ENCODE measurements at places on chromosomes 11 and 22. TPM values are rescaled to one million over a fixed set of nuclear protein-coding genes. Genes with fewer than 3 reads are reported as not detected.

Gene MMP8
- not detected for total RNA-seq

Gene MUC6
- not detected for total RNA-seq

Gene CD3D
- total RNA-seq, result not detected

Gene PTPRCAP
- total RNA-seq, result 2.1 TPM

Gene CCDC34
- total RNA-seq, result 3.5 TPM

GRCh38 chr22:44575381-44576268, 77.6 kb upstream of the RTL6 start:
- no peak overlapping the region for H3K27ac ChIP-seq
- peaks cover 5% of the 10 kb centered on the region for H3K36me3 ChIP-seq
- H3K4me1 ChIP-seq, result peaks cover 3% of the 10 kb centered on the region
- no peak overlapping the region for H3K4me3 ChIP-seq
- H3K27me3 ChIP-seq, result peaks cover 4% of the 10 kb centered on the region
- no peak for DNase-seq

DNA sequence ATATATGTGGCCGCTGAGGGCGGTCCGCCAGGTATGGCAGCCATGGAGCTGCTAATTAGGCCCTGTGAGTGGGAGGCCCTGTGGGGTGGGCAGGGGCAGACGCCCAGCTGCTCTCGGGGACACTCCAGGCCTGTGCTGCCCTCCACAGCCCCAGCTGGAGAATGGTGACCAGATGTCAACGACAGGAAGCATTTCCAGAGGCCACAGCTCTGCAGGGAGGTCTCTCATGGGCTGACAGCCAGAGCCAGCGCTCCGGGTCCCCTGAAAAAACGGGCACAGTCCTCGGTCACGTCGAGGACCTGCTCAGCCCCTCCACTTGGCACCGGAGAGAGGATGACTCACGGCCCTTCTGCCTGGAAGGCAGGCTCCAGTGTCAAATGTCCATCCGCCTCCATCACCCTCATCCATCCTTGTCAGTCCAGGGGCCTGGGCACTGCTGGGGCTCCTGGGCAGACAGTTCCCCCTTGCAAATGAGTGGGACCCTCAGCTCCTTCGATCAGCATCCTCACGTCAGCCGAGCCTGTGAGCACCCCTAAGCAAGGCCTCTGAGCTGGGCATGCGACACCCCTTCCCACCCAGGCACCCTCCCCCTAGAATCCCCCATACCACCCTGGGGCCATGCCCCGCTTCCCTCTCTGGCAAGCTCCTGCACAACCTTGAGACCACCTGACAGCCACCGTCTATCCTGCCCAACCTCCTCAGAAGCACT, 1.9 kb downstream of the BID start:
- peaks cover 11% of the 10 kb centered on the region for H3K4me1 ChIP-seq
- no peak for DNase-seq
- H3K36me3 ChIP-seq, result no peaks in the 10 kb centered on the region
- peaks cover 12% of the 10 kb centered on the region for H3K27me3 ChIP-seq

GRCh38 chr11:9905960-9906791, 242.3 kb downstream of the SWAP70 start:
- H3K4me1 ChIP-seq, result no peaks in the 10 kb centered on the region
- H3K4me3 ChIP-seq, result no peak overlapping the region
- H3K27me3 ChIP-seq, result no peaks in the 10 kb centered on the region
- no peak for DNase-seq
- no peaks in the 10 kb centered on the region for H3K36me3 ChIP-seq

DNA sequence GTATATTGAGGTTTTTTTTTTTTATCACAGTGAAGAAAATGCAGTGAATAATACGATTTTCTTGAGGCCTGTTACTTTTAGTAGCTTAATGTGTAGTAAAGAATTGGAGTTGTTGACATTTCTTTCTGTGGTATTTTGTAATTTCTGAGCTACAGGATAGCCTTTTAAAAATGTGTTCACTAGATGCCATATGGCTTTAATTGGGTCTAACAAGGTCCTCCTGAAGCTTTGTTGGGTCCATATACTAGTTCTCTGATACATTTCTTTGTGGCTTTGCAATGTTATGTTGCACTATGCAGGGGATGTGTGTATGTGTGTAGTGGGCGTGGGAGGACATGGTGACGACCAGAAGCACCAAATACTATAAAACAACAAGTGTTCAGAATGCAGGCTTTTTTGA, 25.1 kb downstream of the FBXO7 start:
- H3K4me3 ChIP-seq, result no peak overlapping the region
- H3K27ac ChIP-seq, result no peak overlapping the region
- peaks cover 6% of the 10 kb centered on the region for H3K4me1 ChIP-seq
- H3K36me3 ChIP-seq, result no peaks in the 10 kb centered on the region

- no peak overlapping the region for H3K27ac ChIP-seq
- no peaks in the 10 kb centered on the region for H3K36me3 ChIP-seq
- H3K27me3 ChIP-seq, result peaks cover 3% of the 10 kb centered on the region
Measured at GRCh38 chr11:63553759-63554158, 9.4 kb downstream of the PLAAT2 start.
